ENCODE measurements at places on chromosomes 6 and 20.

- DNase-seq = no peak
Observed at GRCh38 chr20:48287552-48288170, 502.4 kb upstream of the SULF2 start.

- no peak for DNase-seq
Observed at GRCh38 chr6:154438882-154439415, 71.5 kb downstream of the CNKSR3 start.

DNA sequence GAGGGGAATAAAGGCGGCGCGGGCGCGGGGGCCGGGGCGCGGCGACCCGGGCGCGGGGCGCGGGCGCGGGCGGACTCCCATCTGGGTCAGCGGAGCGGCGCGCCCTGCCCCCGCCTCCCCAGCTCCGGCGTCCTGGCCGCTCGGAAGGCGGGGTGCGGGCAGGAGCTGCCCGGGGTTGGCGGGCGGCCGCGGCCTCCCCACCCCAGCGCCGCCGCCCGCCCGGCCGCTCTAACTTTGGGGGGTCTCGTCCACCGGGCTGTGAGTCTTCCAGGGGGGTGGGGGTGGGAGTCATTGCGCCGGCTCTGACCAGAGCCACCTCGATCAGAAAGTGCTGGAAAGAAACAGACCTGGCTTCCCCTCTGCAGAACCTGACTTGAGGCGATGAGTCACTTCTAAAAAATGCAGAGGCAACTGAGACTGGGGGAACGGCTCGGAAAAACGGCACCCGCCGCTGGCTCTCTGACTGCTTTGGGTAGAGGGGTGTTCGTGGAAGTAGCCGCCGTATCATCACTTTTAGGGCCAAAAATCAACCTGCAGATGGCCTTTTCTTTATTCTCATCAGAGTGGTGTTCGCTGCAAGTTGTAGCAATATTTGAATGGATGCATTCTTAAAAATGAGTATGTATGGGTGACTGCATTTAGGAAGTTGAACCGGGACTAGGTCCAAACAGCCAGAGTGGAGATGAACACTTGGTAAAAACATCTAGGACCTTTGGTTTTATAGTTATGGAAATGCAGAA lies 667 bp downstream of the CAP2 start:
- DNase-seq = no peak

DNA sequence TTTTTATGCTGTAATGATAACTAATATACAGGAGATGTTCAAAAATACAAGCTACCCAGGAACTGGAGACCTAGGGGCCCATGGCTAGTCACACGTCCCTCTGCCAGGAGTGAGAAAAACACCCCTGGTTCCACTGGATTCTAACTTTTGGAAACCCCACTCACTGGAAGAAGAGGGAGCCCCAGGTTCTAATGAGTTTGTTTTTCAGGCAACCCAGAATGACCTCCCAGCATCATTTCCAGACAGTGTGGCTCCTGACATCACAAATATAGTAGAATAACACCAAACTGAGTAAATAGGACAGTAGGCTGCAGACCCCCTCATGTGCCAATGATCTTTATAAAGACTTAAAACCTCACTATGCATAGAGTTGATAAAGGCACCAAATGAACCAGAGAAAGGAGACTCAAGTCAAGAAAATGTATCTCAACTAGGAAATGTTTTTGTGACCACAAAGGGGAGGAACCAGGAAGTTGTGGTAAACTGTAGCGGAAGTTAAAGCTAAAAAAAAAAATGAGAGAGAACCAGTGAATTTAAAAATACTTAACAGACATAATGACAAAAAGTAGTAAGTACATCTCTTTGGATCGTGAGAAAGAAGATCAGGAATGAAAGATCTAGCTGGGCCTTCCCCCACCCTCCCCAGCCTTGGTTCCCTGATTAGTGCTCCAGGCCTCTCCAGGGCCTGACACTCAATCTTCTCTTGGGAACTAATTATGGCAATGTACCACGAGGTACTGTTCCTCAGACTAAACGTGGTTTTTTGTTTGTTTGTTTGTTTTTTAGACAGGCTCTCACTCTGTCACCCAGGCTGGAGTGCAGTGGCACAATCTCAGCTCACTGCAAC lies 19.8 kb downstream of the HLA-E start:
- no peak for DNase-seq

- no peak for DNase-seq
Observed at GRCh38 chr6:27631609-27631916, 158.7 kb upstream of the ZNF184 start.

- DNase-seq = no peak
Observed at GRCh38 chr6:107668743-107669474, 155.2 kb downstream of the SCML4 start.

DNA sequence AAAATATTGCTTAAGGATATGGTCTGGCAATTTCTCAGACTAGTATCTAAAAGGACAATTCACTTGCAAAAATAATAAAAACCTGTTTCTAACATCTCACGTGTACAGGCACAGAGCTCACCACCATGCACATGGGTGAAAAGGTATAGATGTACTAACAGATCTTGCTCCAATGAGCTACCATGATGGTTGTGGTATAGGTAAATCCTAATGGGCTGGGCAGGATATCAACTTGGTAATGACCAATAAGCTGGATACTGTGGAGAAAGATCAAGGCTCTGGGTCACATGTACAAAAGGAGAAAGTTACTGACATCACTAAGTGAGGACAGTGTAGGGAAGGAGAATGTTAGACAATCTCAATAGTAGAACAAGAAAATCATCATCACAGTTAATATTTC lies 111.0 kb upstream of the NUP153 start:
- no peak for DNase-seq

GRCh38 chr20:15919118-15919517 lies 654.1 kb downstream of the KIF16B start:
- DNase-seq = no peak

- no peak for DNase-seq
Observed at GRCh38 chr20:62365814-62366369, 1.2 kb downstream of the LAMA5 start.

- no peak for DNase-seq
Observed at GRCh38 chr6:2166717-2167116, 78.7 kb downstream of the GMDS start.

GRCh38 chr20:49597825-49598395 lies 30.0 kb upstream of the PTGIS start:
- DNase-seq = no peak

DNA sequence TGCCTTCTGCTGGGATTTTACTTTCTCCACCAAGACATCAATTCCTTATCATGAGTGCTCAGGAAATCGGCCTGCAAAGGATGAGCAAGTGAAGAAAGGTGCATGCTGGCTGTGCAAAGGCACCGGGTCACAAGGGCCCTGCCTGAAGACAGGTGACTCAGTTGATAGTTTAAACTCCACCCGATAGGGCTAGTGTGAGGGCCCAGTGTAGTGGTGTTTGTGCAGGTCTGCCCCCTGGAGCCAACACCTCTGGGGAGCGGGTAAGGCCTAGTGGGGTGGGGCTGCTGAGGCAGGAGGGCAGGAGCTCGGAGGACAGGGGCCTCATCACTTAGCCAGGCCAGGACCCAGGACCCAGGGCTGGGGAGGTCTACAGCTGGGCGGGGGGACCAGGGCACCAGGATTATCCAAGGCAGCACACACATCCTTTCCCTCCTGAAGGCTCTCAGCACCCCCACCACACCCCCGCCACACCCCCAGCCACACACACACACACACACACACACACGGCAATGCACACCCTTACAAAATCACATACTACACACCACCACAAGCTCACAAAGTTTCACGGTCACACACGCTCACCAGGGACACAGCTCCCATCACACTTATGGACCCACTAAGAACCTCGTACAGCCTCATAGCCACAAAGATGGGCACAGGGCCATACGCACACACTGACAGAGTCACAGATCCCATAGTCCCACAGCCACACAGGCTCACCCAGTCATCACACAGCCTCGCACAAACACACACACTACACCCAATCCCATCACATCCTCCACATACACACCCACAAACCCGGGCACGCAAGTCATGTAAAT lies 75.4 kb downstream of the GRM4 start:
- no peak for DNase-seq

GRCh38 chr20:57654998-57655808 lies 35.0 kb upstream of the ZBP1 start:
- no peak for DNase-seq

DNA sequence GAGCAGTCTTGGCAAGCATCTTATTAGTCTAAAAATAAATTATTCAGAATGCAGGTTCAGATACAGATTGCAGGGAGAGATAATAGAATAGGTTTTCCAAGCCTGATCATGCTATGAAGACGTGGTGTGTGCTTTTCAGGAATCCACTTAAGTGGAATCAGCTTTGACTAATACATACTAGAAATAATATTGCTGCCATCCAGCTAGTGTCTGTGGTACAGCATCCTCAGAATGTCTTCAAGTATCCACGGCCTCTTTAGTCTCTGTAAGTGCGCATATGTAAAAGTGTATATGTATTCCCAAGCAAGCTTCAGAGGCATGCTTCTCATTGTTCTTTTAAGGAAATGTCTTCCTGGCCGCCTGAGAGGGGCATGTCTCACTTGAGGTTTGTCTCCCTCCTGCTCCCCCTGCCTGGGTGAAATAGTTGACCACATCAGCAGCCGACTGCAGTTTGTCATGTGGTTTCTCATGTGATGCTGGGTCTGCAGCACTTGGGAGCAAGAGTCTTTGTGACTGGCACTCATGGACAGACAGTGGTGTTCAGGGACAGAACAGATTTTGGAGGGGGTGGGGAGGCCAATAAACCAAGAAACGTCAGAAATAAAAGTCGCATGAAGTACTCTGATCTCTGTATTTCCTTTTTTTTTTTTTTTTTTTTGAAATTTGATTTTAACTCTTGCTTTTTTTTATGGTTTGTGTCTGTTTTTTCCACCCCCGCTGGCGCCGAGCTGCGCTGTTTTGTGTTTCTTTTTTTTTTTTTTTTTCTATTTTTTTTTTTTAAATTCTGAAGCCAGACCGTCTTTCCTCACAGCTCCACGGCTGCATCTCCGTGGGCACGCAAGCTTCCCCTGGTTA lies 150.8 kb downstream of the PRL start:
- DNase-seq = no peak

- DNase-seq = no peak
Observed at GRCh38 chr20:36720510-36720909, 25.4 kb downstream of the NDRG3 start.

- no peak for DNase-seq
Observed at GRCh38 chr6:138662471-138662870, 111.1 kb upstream of the CCDC28A start.

GRCh38 chr6:38192011-38192410 lies 372.5 kb downstream of the ZFAND3 start:
- DNase-seq = no peak

Measured in T-helper 9 cell (primary cell).